ENCODE measurements at places on chromosomes 16 and 17.

DNA sequence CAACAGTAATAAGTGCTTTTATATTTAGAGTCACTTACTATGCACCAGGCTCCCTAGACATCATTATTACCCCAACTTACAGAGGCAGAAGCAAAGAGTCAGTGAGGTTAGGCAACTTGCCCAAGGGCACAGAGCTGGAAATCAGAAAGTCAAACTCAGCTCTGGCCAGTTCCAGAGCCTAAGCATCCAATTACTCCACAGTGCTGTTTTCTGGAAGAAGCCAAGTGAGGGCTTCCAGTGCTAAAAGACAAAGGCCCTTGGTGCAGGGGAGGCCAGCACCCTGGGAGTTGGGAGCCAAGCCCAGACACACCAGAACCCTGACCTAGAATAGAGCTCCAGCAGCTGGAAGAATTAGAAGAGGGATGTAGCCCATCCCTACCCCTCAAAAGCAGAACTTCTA is 40.2 kb downstream of the C17orf67 start:
- DNase-seq, result no peak

- no peak for DNase-seq
Observed at GRCh38 chr17:72119077-72119872, 1.5 kb upstream of the SOX9 start.

GRCh38 chr17:57986841-57987580 is 1.0 kb downstream of the VEZF1 start:
- no peak for DNase-seq

DNA sequence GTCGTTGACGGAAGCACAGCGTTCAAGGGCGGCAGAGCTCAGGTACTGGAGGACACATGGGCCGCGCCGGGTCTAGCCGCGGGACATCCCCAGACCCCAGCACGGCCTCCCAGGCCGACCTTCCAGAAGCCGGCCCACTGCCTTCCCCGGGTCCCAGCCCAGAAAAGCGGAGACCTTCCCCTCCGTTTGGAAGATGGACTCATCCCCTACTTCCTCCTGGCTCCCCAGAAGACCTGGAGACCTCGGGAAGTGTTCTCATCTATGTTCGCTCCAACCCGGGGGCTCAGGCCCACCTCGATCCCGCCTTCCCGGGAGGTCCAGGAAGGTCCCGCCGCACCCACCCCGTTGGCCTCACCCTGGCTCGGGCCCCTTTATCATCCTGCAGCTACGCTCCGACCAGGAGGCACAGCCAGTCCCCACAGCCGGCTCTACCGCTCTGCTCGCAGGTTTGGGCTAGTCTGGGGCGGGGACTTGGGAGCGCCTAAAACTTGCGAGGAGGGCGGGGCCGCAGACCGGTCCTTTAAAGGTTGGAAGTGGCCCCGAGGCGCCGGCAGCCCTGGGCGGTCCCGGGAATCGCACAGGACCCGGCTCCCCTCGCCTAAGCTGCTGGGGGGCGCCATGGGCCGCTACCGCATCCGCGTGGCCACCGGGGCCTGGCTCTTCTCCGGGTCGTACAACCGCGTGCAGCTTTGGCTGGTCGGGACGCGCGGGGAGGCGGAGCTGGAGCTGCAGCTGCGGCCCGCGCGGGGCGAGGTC is at the start of gene ALOX12:
ALOX12 (plus strand) TSS at position 550 of the 756 bp plus-strand sequence; CDS start at position 619, 69 bp downstream.
- DNase-seq, result no peak

Data from NCI-H1694 treated with DMSO at 0.1 percent for 48 hours (cell line).